ENCODE measurements at places on chromosomes 3 and 15.

DNA sequence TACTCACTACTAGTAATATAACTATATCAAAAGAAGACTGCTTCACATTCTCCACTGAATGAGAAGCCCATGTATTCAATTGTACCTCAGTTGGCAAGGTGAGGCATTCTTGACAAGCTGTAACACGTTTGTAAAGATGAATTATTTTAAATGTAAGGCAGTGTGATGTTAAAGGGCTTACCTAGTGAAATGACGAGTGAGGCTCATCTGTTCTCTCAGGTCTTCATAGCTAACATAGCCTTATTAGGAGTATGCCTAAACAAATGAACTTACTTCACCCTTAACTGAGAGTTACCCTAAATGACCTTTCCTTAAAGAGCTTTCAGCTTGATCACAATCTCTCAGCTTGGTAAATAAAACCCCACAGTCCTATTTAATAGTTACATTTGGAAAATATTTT lies 127.3 kb downstream of the FEZF2 start:
- no peak for DNase-seq

GRCh38 chr15:91866971-91867372 lies 13.5 kb downstream of the SLCO3A1 start:
- no peak for DNase-seq

GRCh38 chr3:125141596-125142419 lies 70.7 kb downstream of the SLC12A8 start:
- DNase-seq: no peak

DNA sequence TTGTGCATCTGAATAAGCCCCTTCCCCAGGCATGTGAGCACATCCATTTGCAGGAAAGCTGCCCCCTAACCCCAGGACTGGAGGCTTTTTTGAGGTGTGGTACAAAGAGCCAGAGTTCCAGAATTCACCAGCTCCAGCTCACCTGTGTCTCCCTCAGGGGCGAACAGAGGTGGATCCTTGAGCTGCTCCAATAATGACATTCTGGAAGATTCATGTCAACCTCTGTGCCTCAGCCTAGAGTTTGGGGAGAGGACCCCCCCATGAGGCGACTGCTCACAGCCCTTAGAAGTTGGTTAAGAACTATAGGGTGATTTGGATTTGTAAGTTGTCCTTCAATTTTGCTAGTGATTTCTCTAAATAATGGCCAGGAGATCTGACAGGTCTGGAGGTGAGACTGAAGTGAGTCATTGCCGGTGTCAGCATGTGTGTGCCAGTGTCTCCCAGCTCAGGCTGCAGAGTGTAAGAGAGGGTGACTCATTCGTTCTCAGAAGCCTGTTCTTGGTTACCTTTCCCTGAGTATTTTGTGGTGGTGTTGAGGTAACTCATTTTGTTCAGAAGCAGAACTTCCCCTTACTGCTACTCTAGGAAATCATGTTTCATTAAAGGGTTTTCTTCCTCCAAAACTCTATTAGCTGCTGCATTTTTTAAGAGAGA lies 136.9 kb upstream of the TOPAZ1 start:
- DNase-seq: no peak

- DNase-seq: no peak
Measured at GRCh38 chr15:73688455-73688854, 4.3 kb downstream of the CD276 start.

DNA sequence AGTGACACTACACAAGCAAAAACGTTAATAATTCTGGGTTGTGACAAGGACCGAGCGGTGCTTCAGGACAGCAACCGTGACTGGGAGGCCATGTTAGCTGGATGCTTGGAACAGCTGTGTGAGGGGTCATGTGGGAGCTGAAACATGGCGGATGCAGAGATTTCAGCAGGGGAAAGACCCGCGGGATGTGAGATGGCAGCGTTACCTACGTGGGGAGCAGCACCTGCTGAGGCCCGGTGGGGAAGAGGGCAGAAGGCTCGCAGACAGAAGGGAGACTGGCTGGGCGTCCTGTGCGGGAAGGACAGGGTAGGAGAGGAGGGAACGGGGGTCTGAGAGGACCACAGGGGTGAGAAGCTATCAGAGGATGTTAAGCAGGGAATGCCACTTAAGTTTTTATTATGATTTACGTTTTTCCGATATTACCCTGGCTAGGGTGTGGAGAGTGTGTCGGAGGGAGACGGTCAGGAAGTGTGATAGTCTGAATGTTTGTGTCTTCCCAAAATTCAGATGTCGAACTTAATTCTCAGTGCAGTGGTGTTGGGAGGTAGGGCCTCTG lies 228.8 kb upstream of the LYSMD4 start:
- no peak for DNase-seq

DNA sequence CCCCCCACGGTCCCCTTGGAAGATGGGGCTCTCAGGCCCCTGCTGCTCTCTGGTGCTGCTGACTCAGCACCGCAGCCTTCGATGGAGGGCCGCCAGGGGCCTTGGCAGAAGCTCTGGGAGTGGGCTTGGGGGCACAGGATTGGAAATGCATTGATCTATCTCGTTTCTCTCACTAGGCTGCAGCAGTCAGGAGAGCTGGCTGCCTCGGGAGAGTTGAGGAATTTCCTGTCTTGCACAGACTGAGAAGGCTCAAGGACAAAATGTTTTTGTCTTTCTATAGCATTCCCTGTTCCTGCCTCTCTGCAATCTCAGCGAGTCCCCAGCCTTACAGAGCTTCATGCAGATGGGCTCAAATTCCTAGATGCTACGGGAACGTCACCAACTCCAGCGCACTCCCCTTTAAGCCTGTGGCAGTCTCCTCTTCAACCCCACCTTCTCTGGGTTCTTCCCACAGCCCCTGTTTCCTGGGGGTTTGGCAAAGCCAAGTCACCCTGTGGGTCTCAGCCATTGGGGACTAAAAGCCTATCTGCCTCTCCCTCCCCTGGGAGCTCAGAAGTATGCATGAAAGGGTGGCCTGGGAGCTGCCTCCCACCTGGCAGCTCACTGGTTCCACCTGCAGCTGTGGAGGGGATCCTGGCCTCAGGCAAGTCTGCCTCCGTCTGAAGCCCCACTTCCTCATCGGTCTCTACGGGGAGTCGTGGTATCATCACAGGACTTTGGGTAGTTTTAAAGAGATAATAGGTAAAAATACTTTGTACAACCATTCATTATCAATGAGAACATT lies 127.4 kb upstream of the HACD2 start:
- DNase-seq: no peak

- no peak for DNase-seq
Measured at GRCh38 chr3:114323546-114324254, 29.9 kb downstream of the TIGIT start.

DNA sequence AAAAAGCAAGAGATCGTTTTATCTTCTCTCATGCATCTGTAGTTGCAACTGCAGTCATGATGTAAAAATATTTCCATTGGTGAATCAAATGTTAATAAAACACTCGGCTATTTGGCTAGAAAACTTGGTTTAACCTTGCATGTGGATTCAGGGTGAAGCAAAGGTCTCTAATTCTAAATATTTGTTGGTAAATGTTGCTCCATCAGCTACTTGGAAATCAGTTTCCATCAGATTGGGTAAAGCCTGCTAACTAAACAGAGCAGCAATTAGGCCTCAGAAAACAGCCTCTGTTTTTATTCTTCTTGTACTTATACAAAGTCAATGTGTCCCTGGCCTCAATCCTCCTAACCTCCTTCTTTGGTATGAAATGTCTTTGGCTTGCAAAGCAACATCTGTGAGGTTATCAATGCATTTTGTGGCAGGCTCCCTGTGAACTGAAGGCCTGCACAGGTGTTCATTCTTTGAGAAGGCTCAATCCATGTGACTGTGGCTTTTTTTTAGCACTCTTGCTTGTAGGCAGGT lies 312.3 kb downstream of the WDR72 start:
- no peak for DNase-seq

- no peak for DNase-seq
Measured at GRCh38 chr15:81547521-81548132, 173.6 kb upstream of the TMC3 start.

DNA sequence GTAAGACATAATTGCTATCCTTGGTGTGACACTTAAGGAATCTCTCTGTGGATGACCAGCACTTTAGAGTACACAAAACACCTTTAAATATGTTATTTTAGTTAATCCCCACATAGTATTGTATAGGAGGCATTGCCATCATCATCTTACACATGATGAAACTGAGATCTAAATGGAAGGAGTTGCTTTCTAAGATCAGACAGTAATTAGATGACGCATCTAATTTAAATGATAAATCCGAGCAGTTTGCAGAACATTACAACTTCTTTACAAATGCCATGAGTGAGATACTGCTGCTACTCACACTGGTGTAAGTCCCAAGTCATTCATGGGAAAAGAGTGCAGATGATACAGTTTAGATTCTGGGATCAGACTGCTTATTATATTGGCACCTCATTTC lies 431.9 kb downstream of the MFSD1 start:
- no peak for DNase-seq

GRCh38 chr3:134361162-134361835 lies 12.9 kb downstream of the AMOTL2 start:
- DNase-seq: no peak

DNA sequence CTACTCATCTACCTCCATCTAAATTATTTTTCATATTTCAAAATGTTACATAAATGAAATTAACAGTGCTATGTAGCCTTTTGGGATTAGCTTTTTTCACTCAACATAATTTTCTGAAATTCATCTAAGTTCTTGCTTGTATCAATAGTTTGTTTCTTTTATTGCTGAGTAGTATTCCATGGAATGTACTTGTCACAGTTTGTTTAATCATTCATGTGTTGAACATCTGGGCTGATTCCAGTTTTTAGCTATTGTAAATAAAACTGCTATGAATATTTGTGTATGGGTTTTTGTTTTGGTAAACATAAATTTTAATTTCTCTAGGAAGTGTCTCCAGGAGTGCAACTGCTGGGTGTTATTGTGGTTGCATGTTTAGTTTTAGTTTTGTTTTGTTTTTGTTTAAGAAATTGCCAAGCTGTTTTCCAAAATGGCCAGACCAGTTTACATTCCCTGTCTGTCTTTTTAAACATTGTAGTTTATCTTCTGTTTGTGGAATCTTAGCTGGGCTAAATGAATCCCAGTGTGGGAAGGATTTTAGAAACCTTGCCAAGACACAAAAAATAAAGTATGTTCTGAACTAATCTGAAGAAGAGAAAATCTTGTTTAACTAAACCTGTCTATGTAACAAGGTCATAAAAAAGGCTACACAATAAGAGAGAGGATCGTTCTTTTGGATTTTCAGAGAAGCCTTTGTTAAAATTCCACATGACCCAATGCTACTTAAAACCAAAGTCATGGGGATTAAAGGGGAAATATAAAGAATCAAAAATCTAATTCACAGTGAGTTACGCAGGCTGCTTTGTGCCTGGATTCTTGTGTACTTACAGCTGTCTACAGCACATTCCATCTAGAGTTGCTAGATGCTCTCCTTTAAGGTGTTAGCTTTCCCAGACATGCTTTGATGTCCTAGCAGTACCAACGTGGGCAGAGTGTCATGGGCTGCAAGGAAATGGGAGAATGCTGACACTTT lies 129.2 kb upstream of the SUCLG2 start:
- DNase-seq: no peak

DNA sequence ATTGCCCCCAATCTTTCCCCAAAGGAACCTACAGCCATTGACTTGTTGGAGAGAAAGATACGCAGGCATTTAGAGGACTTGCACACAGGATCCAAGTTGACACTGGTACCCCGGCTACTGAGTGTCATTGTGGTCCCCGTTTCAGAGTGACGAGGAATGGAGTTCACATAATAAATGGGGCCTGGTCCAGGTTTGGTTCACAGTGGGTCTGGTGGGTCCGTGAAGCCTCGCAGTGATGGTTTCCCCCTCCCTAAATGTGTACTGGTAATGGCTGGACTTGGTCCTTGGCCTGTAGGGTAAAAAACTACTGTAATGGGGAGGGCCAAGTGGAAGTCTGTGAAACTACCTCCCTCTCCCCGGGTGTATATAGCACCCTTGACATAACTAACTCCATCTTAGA lies 232.1 kb upstream of the LYSMD4 start:
- no peak for DNase-seq

GRCh38 chr3:76063811-76064210 lies 278.5 kb upstream of the ZNF717 start:
- DNase-seq: no peak

DNA sequence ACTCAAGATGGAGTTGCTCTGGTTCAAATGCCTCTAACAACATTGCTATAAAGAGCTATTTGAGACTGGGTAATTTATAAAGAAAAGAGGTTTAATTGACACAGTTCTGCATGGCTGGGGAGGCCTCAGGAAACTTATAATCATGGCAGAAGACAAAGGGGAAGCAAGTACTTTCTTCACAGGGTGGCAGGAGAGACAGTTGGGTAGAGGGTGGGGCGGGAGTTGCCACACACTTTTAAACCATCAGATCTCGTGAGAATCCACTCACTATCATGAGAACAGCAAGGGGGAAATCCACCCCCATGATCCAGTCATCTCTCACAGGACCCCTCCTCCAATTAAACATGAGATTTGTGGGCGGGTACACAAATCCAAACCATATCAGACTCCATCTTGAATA lies 30.7 kb downstream of the MAP2K5 start:
- DNase-seq: no peak

DNA sequence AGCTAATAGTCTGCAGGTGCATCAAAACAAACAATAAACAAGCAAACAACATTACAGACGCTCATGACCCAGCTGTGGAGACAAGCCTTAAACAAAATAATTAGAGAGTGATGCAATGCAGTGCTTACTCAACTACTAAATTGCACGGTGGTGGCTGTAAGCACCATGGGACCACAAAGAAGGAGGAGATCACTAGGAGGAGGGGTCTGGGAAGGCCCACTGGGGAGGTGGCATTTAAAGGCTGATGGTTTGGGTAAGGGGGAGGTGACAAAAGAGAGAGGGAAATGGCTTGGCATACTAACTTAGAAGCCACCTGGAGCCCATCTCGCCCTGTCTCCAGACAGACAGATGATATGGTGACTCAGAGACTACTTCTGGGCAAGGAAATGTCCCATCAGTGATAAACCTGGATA lies 516.7 kb downstream of the FOXP1 start:
- no peak for DNase-seq

- DNase-seq: no peak
Measured at GRCh38 chr3:67550541-67550940, 103.9 kb downstream of the SUCLG2 start.

GRCh38 chr3:46935168-46935858 lies 41.2 kb downstream of the CCDC12 start:
- peak; percentile 81 for DNase-seq

DNA sequence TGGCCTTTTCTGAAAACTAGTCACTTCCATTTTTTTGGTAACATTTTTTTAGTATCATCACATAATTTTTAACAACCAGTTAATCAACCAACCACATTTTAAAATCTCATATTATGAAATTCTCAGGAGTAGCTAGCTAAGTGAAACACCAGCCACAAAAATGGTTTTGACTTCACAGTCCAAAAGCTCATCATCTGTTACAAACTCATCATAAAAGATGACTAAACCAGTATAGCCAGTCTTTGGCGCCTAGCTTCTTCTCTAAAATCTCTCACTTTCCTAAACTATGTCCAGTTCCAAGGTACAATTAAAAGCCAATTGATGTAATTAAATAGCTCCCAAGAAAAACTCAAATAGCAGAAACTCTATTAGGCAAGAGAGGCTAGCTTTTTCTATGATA lies 88.2 kb upstream of the ZNF385D start:
- no peak for DNase-seq

GRCh38 chr3:52238761-52239701 lies at the start of gene TWF2:
Gene TWF2 (minus strand): TSS chr3:52239158. CDS start chr3:52239016, 142 bp downstream.
- DNase-seq: no peak

GRCh38 chr15:63595065-63595464 lies 2.1 kb upstream of the FBXL22 start:
- no peak for DNase-seq

GRCh38 chr3:53255423-53255774 lies 423 bp downstream of the TKT start:
- DNase-seq: no peak
